ENCODE measurements at places on chromosomes 5 and 9.

- H3K4me3 ChIP-seq: no peak overlapping the region
- H3K27me3 ChIP-seq: no peaks in the 10 kb centered on the region
- H3K27ac ChIP-seq: no peak overlapping the region
- H3K4me1 ChIP-seq: no peaks in the 10 kb centered on the region
Measured at GRCh38 chr9:131480258-131480657, 22.5 kb upstream of the POMT1 start.

GRCh38 chr5:173591056-173591514, 25.4 kb downstream of the BOD1 start:
- no peak overlapping the region for H3K27ac ChIP-seq
- peaks cover 4% of the 10 kb centered on the region for H3K4me1 ChIP-seq
- H3K36me3 ChIP-seq: no peaks in the 10 kb centered on the region
- no peak overlapping the region for H3K4me3 ChIP-seq

DNA sequence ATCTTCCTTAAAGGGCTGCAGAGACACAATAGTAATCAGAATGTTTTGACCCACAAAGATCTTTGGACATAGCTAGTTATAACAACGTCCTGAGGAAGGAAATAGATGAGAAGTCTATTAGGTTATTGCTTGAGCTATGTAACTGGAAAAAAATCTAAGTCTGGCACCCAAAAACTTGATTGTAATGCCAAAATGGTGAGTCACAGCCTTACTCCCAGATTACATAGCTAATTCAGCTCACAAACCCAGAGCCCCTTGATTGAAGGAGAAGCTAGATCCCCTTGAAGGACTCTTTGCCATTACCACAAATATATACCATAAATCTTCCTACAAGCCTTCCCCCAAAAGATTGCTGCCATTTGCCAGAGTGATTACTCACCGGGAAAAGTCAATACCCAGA, 341.8 kb upstream of the KIF2A start:
- no peaks in the 10 kb centered on the region for H3K36me3 ChIP-seq
- H3K27me3 ChIP-seq: no peaks in the 10 kb centered on the region
- no peak for DNase-seq
- no peak overlapping the region for H3K27ac ChIP-seq
- peaks cover 6% of the 10 kb centered on the region for H3K4me1 ChIP-seq

- DNase-seq: no peak
- H3K27me3 ChIP-seq: no peaks in the 10 kb centered on the region
- H3K4me3 ChIP-seq: no peak overlapping the region
- no peak overlapping the region for H3K27ac ChIP-seq
Measured at GRCh38 chr5:67238191-67238590, 41.6 kb upstream of the CD180 start.

DNA sequence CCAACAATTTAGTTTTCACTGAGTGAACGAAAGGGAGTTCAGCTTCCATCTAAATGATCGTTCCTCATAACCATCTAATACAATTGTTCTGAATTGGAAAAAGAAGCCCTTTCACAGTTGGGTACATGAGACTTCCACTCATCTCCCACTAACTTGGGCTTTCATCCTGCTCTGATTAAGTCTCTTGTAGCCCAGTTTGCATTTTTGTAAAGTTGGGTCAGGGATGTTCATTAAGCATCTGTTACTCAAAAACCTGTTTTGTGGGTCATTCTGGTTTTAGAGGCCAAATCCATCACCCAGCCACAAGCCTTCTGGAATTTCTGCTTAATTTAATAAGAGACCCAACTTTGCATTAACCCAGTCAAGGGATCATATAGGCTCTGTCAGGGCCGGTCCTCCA, 385.3 kb downstream of the BNC2 start:
- no peaks in the 10 kb centered on the region for H3K4me1 ChIP-seq
- no peaks in the 10 kb centered on the region for H3K27me3 ChIP-seq

- H3K36me3 ChIP-seq: no peaks in the 10 kb centered on the region
- peak; percentile 15 for DNase-seq
- H3K4me1 ChIP-seq: no peaks in the 10 kb centered on the region
Measured at GRCh38 chr5:171367424-171368370, 20.0 kb upstream of the NPM1 start.

DNA sequence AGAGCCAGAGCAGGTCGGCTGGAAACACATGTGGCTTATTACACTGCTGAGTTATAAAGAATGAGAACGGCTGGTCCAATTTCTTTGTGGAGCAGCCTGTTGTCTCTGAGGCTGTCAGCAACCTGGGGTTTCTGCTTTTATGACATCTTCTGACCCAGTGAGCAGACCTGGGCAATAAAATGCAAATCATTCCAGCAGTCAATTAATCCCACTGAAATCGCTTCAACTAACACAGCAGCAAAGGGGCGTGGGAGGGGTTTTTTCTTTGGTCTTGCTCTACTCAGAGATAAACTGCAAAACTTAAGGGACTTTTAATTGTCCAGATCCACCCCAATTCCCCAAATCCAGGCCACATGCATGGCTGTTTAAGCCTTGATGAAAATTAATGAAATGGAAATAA, 215.7 kb downstream of the SLIT3 start:
- no peak overlapping the region for H3K27ac ChIP-seq
- no peaks in the 10 kb centered on the region for H3K27me3 ChIP-seq
- no peak for DNase-seq
- no peak overlapping the region for H3K4me3 ChIP-seq
- H3K36me3 ChIP-seq: no peaks in the 10 kb centered on the region

DNA sequence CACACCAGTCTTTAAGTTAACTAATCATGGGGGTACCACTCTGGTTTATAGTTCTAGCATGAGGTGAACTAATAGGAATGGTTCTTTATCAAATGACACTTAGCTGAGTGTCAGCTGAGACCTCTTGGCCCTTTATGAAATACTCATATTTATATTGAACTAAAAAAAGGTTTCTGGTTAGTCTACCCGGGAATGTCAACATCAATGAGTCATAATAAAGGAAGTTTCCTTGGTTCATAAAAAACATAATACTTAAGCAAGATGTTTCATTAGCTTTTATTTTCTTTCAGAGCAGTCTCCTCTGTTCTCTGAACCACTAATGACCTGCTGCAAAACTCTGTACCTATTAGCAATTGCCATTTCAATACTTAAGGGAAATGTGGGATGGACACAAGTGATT, 13.7 kb downstream of the DAB2 start:
- peak overlapping the region; percentile 26 for H3K27ac ChIP-seq
- no peak overlapping the region for H3K4me3 ChIP-seq
- H3K36me3 ChIP-seq: peaks cover 5% of the 10 kb centered on the region

DNA sequence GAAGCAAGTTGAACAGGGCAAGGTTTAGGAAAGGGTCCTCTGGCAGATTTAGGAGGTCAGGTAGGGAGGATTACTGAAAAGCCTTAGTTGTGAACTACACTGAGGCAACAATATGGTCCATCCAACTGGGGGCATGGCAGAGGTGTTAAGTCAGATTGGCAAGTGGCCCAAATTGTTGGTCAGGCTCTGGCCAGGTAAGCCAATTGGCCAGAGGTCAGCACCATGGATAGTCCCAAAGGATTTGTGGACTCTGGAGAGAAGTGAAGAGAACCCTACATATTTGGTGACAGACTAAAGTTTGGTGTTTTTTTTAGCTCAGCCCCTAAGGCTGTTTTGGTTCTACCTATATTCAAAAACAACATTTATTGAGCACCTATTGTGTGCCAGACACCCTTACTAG, 39.1 kb upstream of the RASGRF2 start:
- no peak overlapping the region for H3K27ac ChIP-seq
- DNase-seq: no peak
- no peak overlapping the region for H3K4me3 ChIP-seq
- no peaks in the 10 kb centered on the region for H3K27me3 ChIP-seq
- H3K4me1 ChIP-seq: no peaks in the 10 kb centered on the region
- no peaks in the 10 kb centered on the region for H3K36me3 ChIP-seq

DNA sequence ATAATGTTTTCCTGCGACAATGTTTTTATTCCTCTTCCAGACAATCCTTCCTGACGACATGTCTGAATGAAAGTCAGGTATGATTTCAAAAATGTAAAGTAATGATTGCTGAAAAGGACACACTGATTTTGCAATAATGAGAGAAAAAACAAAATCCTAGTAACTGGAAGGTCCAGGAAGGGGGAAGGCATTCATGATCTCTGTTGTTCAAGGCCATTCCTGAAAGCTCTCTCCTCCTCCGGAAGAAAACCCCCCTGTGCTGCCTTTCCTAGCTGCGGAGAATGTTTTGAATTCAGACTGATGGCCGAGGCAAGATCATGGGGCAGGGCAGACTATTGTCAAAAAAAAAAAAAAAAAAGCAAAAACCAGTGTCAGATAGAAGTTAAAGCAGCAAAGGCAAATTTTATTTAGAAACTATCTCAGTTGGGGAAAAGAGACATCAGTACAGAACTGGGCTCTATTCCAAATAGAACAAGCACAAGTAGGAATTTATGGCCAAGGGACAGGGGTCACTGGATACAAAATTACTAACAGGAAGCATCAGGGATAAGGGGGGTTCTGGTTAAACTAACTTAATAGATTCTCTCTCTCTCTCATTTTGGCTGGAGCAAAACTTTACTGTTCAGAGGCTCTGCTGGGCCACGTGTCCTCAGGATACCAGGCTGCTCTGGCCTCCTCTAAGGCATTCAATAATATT, 36.5 kb upstream of the CTSV start:
- no peak overlapping the region for H3K27ac ChIP-seq
- H3K4me3 ChIP-seq: no peak overlapping the region
- no peaks in the 10 kb centered on the region for H3K36me3 ChIP-seq
- no peak for DNase-seq

DNA sequence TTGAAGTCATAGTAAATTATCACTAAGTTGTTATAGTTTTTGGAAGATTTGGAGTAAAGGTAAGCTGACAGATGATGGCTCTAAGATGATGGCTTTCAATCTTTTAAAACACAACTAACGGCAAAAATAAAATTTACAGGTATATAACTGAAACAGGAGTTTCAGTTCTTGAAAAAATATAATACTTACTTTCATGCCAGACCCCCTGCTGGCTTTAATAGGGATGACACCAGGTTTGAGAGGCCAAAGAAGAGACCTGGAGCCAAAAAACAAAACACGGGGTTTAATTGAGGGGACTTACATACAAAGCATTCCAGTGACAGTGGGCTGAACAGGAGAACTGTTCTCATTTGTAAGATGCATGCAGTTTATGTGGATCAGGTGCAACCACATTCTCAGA, 301.7 kb upstream of the PCSK5 start:
- H3K4me3 ChIP-seq: no peak overlapping the region
- H3K36me3 ChIP-seq: no peaks in the 10 kb centered on the region
- no peak overlapping the region for H3K27ac ChIP-seq
- no peak for DNase-seq
- H3K4me1 ChIP-seq: no peaks in the 10 kb centered on the region

DNA sequence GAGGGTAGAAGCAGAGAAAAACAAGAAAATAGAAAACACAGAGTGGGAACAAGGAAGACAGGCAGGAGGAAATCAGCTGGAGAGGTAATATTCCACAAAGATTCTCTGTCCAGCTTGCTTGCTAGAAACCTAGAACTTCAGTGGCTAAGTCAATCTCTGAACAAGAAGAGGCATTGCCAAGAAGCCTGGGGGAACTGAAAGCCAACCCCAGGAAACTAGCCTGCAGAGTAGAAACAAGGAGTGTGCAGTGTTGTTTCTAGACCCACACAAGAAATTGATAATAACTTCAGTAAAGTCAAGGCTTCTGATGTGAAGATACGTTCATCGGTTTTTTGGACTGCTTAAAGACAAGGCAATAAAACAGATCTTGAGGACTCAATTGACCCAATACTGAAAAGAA, 234.5 kb upstream of the MAP3K1 start:
- no peak overlapping the region for H3K4me3 ChIP-seq
- H3K36me3 ChIP-seq: no peaks in the 10 kb centered on the region

DNA sequence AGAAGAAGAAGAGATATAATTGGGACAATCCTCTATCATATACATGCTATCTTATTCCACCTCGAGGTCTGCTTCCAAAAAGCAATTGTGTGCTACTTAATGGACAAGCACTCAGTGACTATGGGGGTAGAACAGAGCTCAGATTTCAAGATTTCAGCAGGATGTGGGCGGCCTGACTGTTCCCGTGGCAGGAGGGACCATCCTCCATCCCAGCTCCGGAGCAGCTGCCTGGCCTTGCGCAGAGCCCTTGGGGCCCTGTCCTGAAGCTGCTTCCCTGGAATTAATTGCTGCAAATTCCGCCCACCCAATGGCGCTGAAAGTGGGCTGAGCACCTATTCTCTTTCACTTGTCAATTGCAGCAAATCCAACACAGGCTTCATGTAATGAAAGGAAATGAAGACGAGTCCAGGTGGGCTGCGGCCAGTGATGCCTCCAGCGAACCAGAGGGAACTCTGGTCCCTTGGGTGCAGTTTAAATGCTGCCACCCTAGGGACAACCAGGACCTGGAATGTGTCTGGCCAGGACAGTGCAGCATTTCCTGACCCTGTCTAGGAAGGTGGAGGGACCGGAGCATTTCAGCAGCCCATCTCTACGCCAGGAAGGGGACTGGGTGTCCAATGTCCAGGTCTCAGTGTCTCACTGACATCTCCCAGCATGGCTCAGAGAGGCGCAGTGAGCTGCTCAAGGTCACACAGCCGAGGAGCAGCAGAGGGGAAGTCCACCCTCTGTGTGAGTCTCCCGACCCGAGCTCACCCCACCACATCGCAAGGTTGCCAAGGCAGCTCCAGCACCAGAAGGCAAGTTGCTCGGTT, 50.5 kb upstream of the FCN1 start:
- no peaks in the 10 kb centered on the region for H3K4me1 ChIP-seq
- DNase-seq: peak; percentile 46
- H3K27ac ChIP-seq: no peak overlapping the region
- H3K4me3 ChIP-seq: no peak overlapping the region

DNA sequence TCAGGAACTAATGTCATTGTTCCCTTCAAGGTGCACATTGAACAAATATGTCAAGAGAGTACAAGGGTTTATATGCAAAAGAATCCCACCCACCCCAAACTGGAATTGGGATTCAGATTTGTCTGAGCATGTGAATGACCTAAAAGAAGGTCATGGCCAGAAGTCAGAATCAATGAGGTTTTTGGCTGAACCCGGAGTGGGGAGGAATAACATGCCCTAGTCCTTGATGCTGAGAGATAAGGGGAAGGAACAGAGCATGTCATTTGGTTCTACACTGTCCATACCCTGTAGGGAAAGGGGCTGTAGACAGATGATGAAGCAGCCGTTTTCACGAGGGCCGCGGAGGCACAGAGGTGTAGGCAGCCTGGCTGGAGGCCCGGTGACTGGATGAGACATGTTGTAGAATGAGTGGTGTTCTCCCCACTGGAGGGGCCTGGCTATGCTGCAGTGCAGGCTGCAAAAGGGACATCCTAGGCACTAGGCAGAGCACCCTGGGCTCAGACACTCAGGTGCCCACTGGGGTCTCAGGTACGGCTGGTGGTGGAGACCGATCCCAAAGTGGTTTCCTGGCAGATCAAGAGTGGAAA, 65.9 kb downstream of the ZFAND5 start:
- no peak for DNase-seq
- H3K4me3 ChIP-seq: no peak overlapping the region
- H3K27ac ChIP-seq: no peak overlapping the region
- H3K36me3 ChIP-seq: no peaks in the 10 kb centered on the region

- H3K27me3 ChIP-seq: no peaks in the 10 kb centered on the region
- H3K27ac ChIP-seq: no peak overlapping the region
- H3K36me3 ChIP-seq: no peaks in the 10 kb centered on the region
Measured at GRCh38 chr5:27612161-27612560, 573.8 kb upstream of the CDH9 start.

All from upper lobe of right lung (tissue), 1 donor.